Nucleus accumbens (tissue), 56 donors: ENCODE measurements at places on chromosomes 2 and 18.

DNA sequence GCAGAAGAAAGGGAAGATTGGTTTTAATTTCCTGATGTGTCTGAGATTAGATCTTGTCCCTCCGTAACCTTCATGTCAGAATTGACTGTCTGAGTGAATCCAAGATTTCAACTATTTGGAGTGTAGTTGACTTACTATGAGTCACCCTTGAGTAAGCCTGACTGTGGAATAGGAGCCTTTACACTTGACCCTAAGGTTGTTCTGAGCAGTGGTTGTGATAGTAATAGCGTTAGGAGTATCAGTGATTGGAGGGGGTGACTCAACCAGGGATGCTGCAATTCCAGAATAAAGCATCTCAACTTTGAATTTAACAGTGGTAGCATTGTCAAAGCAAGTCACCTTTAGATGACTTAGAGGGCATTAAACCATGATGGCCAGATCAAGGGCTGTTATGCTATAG is 979.5 kb upstream of the FAM98A start:
- no peak for DNase-seq

DNA sequence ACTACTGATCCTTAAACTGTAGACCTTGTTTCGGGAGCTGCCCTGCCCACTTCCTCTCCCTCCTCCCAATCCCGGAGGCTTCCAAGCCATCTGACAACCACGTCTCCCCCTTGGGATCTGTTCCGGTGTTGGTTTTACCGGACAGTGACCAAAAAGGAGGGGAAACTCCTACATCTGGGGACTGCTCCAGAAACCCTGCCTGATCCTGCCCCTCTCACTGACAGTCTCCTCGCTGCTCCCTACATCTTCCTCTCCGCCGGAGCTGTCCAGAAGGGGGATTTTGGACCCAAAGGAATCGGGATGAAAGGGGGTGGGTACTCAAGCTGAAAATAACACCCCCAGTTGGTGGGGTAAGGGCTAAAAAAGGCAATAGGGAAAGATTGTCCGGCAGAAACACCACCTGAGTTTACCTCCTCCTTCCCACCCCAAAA is 1.5 kb downstream of the INO80D start:
- peak; percentile 44 for DNase-seq

- DNase-seq = no peak
Observed at GRCh38 chr18:62781893-62782292, 66.6 kb downstream of the PHLPP1 start.

DNA sequence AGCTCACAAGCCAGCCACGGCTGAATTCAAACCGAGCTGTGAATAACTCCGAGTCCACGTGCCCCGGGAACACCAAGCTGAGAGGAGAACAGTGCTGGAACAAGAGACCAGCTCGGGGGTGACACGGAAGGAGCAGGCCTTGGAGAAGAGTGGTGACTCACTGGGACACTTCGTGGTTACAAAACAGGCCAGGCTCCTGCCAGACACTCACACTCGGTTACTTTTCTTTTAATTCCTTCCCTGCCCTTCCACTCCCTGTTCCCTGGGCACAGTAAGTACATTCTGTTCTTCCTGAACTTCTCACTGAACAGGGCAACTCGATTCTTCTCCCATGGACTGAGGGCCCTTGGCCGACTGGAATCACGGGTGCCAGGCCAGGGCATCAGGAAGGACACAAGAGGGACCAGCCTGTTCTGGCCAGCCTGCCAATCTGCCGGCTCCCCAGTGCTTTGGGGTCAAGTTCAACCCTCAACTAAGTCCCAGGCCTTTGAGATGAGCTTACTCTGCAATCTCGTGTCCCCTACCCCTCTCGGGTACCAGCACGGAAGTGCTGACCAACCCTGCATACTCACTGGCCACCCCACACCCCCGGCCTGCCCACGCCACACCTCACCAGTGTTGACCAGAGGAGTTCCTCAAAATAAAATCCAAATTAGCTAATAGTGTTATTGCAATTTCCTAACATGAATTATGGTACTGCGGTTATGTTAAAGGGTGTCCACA is 87.5 kb downstream of the TFCP2L1 start:
- DNase-seq = peak; percentile 68

DNA sequence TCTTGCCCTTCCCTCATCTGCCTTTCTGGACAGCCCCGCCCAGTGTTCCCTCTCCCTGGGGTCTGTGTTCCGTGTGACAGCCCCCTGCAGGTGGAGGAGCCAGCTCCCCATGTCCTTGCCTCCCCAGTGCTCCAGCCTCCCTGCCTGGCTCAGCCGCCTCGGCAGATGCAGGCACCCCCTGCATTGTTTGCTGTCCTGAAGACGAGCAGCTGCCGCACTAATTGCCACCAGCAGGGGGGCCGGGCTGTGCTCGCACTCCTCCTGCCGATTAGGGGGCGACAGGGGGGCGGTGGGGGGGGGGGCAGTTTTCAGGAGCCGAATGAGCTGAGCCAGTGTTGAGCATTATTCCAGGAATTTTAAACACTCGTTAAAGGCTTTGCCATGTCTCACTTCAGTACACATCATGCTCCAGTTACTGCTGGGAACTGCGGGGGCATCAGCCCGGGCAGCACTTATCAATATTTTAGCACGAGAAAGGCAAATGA is 23.3 kb downstream of the SIX3 start:
- DNase-seq = no peak

DNA sequence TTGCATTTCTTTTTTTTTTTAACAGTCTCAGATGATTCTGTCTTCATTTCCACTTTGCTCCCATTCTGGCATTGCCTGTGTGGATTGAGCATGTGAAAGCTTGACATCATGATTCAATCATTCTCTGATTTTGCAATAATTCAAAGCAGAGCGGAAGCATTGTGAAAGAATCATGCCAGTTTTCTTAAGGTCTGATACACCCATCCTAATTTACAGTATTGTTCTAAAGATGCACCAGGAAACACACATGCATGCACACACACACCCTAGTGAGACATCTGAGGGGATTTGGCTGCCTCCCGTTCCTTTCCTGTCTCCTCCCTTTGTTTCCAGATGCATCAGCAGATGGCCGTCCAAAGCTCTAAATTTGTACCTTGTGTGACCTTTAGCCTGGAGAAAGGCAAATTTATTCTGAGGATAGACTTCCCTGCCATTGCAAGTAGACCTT is 97.3 kb downstream of the FMNL2 start:
- no peak for DNase-seq

- DNase-seq = no peak
Observed at GRCh38 chr2:42830922-42831574, 38.7 kb upstream of the HAAO start.

DNA sequence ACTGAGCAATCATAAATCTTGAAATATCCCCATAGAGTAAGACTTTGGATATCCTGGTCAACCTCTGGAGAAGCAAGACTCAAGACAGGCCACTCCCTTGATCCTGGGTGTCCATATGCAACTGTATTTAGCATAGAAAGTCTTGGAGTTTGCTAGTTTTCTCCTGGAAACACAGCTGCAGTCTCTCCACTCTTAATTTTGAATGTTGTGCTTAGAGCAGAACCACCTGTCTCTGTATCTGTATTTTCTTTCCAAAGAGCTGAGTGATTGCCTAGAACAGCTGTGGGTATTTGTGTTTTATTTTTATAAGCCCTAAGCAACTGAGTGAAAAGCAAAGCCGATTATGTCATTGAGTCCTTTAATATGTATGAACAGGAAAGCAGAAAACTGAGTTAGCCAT is 64.1 kb upstream of the ADAM23 start:
- DNase-seq = no peak

DNA sequence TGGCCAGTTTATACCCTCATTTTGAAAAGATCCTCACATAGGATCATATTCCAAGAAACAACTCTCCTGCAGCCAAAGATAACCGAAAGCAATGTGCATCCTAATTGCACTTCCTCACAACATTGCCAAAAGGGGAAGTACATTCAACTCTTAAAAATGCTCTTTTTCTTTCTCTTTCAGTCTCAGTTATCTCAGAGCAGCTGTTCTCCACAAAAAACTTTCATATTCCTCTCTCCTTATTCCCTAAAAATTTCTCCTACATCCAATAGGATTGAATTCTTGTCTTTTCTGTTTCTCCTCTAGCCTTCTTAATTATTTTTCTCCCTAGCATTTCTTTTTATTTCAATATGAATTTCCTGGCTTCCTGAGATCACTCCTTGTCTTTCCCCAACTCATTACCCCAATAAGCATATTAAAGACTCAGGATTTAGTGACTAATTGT is 7.4 kb upstream of the VRK2 start:
- DNase-seq = no peak

- no peak for DNase-seq
Observed at GRCh38 chr2:5377323-5377722, 314.9 kb upstream of the SOX11 start.

DNA sequence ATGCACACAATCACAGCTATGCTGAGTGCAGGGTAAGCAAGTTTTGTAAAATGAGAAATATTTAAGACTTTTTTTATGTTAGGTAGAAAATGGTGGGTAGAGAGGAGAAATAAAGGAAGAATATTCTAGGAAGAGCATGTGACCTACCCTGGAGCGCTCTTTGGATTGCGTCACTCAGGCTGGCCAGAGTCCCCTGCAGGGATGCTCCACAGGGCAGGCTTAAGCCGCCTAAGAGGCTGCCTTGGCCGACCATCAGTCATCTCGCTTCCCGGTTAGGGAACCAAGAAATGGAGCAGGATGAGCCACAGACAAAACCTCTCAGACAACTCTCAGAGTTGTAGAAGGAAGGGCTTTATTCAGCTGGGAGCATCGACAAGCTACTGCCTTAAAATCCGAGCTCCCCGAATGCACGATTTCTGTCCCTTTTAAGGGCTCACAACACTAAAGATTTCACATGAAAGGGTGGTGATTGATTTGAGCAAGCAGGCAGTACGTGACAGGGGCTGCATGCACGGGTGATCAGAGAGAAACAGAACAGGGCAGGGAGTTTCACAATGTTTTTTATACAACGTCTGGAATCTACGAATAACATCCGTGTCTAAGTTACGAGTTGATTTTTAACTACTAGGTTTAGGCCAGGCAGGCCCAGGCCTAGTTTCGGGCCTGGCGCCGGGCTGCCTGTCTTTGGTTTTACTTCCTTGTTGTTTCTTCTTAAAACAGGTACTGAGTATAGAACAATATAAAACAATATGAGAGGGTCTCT is 1072.0 kb downstream of the CBLN2 start:
- no peak for DNase-seq

DNA sequence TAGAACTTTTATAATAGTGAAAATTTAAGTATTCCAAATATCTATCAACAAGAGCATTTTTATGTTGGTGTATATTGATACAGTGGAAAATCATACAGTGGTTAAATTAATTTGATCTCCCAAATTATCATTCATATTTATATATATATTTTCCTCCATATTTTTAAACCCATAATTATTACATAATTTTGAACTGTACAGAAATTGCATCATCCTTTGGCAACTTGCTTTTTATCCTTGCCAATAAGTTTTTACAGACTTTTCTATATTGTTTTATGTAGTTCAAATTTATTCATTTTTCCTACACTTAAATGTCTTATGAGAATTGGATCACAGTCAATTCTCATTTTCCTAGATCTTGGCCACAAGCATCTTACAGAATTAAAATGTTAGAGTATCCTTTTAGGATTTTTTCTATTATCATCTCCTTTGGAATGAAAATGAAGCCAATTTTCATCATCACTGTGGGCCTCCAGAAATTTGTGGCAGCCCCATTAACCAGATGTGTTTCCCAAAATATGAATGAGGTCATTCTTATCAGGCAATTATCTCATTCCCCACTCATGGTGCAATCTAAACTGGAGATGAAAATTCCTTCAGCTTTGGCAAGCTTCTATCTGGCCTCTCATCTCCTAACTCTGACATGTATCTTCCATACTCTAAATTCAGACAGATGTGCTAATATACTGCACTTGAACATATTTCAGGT is 94.2 kb upstream of the DLGAP1 start:
- no peak for DNase-seq

- no peak for DNase-seq
Observed at GRCh38 chr2:138922973-138923563, 142.9 kb upstream of the NXPH2 start.

DNA sequence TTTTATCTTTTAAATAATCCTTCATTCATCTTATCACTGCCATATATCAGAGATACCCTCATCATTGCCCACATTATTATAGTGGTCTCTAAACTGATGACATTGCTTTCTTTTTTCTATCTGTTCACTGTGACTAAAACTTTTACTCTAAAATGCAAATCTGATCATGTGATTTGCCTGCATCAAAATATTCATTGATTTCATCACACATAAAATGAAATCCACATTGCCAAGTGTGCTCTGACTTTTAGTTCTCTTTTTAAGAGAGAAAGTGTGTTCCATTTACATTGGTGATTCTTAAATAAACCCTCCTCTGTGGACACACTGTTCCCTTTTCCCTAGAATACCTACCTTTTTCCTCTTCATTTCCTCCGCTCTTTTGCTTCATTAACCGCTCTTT is 7.5 kb downstream of the REL start:
- no peak for DNase-seq

- DNase-seq = no peak
Observed at GRCh38 chr2:179861027-179861415, 391 bp downstream of the ZNF385B start.

GRCh38 chr2:231364961-231365810 is 30.3 kb upstream of the B3GNT7 start:
- DNase-seq = peak; percentile 40

DNA sequence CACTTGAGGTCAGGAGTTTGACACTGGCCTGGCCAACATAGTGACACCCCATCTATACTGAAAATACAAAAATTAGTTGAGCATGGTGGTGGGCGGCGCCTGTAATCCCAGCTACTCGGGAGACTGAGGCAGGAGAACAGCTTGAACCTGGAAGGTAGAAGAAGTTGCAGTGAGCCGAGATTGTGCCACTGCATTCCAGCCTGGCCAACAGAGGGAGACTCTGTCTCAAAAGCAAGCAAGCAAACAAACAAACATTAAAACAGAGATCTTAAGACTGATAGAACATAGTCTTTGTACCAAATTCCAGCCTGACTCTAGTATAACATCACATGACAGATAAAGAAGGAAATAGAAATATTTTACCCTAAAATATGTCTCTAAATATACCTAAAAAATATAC is 168.1 kb downstream of the PTPRM start:
- no peak for DNase-seq

DNA sequence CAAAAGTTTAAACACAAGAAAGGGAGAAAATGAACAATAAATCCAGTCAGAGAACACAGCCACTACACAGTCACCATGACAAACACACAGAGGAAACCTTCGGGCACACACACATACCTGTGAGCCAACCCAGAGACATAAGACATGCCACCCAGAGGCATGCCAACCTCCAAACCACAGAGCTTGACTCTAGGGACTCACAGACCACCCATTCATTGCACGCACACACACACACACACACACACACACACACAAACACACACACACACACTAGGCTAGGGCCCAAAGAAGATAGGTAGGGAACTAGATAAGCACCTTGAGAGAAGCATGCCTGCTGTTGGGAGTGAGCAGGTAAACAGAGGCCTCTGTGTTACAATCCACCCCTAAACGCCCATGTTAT is 9.1 kb downstream of the SIX3 start:
- no peak for DNase-seq

- no peak for DNase-seq
Observed at GRCh38 chr2:120744817-120745216, 9.1 kb downstream of the GLI2 start.

- no peak for DNase-seq
Observed at GRCh38 chr2:127568128-127568527, 32.6 kb downstream of the MYO7B start.
